ENCODE measurements at places on chromosomes 7 and 10. TPM values are rescaled to one million over a fixed set of nuclear protein-coding genes. Genes with fewer than 3 reads are reported as not detected.

The NMT2 gene
- total RNA-seq, result 14.9 TPM

DNA sequence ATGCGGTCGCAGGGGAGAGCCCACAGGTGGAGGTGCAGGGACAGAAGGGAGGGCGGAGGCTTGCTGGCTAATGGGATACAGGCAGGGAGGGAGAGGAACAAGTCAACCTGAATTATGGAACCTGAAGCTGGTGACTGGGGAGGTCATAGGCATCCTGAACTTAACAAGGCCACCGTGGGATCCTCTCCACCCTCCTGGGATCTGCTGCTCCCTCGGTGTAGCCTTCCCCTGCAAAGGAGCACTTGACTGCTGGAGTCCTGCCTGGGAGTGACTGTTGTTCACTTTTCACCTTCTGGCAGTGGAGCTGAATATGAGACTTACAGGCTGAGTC, 223.1 kb downstream of the GFRA1 start:
- DNase-seq, result no peak

The SERPINE1 gene
- 1.3 TPM for total RNA-seq

- DNase-seq, result peak; percentile 93
Measured at GRCh38 chr7:143263266-143264195, at the start of gene GSTK1. TSS of gene GSTK1 (plus strand) at chr7:143263441. CDS start at chr7:143263514, 73 bp downstream.

DNA sequence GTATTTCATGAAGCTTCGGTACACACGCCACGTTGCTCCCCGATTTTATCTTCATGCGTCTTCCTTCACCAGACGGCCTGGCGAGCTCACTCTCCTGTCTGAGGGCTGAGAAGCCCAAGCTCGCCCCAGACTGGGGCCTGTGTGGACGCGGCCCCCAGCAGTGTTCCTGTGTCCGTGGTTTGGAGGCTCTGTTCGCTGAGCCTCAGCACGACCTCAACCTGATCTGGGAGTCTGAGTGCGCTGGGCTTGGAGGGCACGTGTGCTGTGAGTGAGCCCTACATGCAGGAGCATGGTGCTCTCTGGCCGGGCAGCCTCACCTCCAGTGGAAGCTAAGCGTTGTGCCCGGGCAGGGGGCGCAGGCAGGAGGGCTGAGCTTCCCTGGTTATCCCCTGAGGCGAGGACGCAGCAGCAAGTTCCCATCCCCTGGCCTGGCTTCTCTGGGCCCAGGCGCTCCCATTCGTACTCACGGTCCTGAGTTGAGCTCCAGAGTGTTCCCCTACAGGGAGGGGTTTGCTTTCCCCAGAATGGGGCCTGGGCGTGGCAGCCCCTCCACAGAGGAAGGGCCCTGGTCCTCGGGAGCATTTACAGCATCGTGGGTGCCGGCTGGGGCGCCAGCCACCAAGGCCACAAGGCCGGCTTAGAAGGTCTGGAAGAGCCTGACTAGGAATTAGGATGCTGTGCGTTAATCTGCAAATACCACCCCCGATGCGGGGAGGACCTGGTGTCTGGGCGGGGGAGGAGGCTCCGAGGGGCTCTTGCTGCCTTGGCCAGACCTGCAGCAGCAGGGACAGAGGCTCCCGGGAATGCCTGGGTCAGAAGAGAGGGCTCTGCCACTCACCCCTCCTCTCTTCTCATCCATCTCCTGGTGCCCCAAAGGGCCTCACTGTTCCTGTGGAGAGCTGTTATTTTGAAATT, 400.6 kb downstream of the DNAJB6 start:
- DNase-seq, result no peak

DNA sequence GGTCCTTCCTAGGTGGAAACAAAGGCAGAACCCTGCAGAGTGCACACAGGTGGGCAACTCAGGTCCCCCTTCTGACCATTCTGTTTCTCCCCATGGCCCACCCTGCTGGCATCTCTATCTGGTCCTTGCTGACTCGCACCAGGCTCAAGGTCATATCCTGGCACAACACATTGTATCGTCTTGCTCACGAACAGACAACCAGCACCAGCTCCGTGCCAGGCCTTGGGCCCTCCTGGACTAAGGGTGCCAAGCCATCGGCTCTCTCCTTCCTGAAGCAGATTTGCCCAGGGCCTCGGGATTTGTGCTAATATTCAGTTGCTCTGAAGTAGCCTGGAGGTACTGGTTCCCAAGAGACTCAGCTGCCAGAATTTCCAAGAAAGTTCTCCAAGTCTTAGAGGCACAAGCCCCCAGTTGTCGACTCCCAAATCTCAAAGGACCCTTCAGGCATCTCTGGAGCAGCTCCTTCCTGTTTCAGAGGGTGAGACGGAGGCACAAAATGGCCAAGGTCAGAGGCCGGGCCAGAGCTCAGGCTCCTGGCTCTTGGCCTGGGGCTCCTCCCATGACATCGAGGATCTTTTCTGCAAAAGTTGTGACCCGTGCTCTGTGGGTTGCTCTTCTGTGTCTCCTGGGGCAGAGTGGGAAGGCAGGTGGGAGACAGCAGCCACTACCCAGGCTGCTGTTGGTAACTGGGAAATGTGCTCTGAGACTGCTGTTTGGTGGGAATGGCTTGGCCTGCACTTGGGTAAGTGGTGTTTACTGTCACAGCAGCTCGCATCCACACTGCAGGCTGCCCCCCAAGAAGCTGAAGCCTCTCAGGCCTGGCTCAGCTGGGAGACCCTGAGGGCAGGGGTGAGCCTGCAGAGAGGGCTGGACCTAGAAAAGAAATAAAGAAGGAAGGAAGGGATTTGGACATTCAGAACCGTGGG, 121.3 kb downstream of the RGS10 start:
- DNase-seq, result peak; percentile 59

GRCh38 chr10:52814506-52814905, 41.9 kb upstream of the MBL2 start:
- DNase-seq, result no peak

GRCh38 chr10:77381750-77382149, 255.9 kb downstream of the KCNMA1 start:
- DNase-seq, result no peak

GRCh38 chr7:137925091-137925490, 76.8 kb downstream of the CREB3L2 start:
- no peak for DNase-seq

The NFE2L3 gene
- total RNA-seq, result 0.94 TPM

GRCh38 chr7:37107047-37107750, 341.5 kb downstream of the ELMO1 start:
- DNase-seq, result no peak
